Activated T-cell treated with anti-CD3 and anti-CD28 coated beads for 4 hours (primary cell): ENCODE measurements at places on chromosomes 3 and 15.

DNA sequence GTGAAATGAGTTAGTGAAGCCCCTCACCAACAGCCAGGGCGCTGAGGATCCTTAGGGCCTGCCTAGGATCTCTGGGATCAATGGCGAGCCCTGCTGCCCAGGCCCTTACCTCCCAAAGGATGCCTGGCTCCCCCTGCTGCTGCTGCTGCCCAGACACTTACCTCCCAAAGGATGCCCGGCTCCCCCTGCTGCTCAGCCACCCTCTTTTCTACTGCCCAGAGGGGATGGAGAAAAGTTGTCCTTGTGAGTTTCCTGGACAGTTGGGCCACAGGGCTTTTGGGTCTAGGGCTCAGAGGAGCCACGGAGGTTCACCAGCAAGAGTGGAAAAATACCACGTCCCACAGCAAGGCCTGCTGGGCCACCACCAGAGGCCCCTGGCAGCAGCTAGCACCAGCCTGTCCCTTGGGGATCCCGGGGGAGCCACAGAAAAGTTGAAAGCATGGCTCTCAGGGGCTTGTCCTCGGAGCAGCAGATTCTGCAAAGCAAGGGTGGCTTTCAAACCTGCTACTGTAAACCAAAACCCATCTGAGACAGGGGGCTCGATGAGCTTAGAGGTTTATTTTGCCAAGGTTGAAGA is 59.4 kb downstream of the SLC6A6 start:
- DNase-seq, result peak; percentile 9

DNA sequence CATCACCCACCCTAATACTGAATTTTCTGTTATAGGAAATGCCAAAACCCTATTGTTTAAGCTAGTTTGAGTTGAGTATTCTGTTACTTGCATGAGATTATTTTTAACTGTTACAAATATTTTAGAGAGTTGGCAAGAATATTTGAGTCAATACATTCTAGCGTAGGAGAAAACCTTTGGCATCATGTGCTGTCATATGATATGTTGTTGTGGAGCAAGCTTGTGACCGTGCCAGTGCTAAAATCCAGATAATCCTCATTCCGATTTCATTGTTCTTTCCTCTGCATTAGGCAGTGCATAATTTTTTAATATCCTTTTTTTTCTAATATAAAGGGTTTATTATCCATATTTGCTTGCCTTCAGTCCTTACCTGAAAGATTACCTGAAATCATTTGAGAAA is 168.0 kb upstream of the GMNC start:
- no peak for DNase-seq

GRCh38 chr3:60177726-60178125 is 1073.5 kb downstream of the FHIT start:
- DNase-seq, result no peak

GRCh38 chr3:189898559-189899153 is 222.0 kb downstream of the P3H2 start:
- no peak for DNase-seq

DNA sequence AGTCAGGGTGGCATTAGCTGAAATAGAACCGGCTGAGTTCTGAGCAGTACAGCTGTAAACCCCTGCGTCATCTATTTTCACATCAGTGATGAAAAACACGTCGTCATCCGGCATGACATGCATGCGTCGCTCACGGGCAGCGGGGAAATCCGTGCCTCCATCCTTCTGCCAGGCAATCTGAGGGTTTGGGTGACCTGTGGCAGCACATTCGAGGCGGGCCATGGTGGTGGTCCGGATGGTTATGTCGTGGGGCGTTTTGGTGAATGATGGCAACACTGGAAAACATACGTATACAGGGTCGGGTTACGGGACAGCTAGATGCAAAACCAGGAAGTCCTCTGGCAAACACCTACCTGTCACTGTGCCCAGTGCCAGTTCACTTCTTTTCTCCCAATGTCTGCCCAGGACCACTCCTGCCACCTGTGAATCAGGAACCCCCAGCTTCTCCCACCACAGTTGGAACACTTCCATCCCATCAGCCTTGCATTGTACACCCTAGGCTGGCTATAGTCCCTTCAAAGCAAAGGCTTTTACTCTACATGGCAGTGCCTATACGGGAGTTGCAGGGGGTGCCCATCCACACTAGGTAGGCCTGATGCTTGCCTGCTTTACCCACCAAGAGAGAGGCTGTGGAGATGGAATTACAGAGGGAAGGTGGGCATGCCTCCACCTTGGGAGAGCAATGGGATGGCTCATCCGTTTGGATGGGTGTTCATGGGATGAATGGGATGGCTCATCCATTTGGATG is 116.7 kb downstream of the LRIG1 start:
- DNase-seq, result no peak

- no peak for DNase-seq
These were observed 973 bp upstream of the ITPKA start for GRCh38 chr15:41492597-41493204.

- no peak for DNase-seq
These were observed 15.7 kb upstream of the RASA2 start for GRCh38 chr3:141471160-141471559.

DNA sequence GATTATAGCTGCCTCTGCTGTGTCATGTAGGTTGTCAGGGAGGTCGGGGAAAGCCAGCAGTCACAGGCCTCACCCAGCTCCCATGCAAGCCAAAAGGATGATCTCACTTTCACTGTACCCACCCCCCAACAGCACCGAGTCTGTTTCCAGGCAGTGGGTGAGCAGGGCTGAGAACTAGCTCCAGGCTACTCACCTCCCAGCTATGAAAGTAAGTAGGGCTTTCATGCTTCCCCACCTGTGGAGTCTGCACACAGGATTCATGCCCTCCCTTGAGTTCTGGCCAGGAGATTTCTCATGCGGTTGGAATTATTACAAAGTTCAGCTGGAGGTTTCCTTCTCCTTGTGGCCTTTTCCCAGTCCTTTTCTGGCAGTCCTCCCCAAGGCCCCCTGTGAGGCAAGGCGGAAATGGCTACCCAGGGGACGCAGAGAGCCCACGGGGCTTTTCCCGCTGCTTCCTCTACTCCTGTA is 356.2 kb downstream of the SV2B start:
- DNase-seq, result no peak

DNA sequence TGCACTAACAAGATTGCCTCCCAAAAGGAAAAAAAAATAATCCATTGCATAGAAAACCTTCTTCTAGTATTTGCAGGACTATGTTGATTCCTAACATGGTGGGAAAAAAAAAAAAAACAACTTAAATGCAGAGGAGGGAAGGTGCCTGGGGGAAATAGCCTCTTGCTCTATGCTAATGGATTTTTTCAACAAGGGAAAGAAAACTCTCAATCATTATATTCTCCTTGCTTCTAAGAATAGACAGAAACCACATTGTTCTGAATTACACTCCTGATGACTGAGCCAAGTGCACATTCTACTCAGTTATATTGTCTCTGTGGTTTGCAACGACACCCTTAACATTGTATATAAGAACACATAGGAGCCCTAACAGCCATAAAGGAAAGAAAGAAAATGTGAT is 760.2 kb downstream of the NAALADL2 start:
- no peak for DNase-seq

DNA sequence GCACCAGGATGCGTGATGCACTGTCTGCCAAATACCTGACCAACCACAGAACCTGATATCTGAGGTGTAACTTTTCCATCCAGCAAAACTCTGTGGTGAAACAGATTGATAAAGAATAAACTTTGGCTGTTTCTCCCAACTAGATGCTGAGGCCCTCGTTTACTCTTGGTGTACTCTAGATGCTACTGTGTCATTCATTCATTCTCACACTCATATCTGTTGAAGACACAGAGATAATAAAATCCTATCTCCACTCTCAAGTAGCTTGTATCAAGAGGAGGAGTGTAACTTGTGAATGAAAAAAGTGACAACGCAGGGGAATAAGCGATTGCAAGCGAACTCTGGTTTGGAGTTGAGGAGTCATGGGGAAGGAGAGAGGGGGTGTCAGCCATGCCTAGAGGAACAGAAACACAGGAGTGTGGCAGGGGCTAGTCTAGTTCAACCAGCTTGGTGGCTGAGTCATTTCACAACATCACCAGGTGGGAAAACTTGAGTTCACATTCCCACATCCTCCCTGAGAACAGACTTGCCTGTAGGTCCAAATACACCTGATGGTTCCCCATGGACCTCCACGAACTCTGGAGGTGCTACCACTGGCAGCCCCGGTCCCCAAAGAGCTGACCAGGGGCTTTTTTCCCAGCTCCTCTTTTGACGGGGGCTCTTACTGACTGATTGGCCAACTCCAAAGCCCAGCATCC is 73.3 kb upstream of the SNRK start:
- no peak for DNase-seq

DNA sequence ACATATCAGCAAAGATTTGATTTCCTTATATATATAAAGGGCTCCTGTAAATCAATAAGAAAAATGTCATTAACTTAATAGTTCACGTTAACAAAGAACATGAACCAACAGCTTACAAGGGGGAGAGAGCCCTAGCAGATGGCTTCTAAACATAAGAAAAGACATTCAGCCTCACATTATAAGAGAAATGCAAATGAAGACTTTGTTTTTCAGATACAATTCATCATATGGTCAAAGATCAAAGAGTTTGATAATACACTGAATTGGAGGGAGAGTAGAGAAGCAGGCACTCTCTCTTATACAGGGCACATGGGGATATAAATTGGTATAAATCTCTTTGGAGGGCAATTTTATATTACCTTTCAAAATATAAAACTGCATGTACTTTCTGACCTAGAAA is 21.1 kb downstream of the RBP2 start:
- no peak for DNase-seq

DNA sequence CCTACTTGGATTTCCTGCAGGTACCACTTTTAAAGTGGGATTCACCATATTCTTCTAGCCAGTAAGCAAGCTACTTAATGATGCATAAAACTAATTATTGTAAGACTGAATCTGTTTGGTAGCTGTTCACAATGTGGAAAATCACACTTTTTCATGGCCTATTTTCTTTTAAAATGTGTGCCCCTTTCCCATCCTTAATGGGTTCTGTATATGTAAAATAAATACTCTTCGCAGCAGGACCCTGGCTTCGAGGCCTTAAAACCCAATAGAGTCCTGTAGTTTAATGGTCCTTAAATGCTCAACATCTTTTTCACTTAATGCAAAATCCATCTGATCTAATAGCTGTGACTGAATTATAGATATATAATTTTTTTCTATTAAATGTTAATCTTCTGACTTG is 111.0 kb downstream of the UACA start:
- DNase-seq, result no peak

DNA sequence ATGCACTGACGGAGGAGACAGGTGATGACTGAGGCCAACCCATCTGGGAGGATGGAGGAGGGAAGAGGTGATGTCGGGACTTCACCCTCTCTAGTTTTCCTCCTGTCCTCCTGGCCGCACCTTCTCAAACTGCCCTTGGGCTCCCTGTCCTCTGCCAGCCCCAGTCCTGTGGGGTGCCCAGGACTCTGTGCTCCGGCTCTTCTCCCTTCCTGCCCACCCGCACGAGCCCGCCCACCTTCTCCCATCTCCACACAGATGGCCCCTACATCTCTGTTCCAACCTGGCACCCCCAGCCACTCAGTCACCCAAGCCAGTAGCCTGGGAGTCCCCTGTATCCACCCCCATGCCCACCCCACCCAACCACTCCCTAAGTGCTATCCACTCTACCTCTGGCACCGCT is 206.7 kb upstream of the LINGO1 start:
- no peak for DNase-seq

DNA sequence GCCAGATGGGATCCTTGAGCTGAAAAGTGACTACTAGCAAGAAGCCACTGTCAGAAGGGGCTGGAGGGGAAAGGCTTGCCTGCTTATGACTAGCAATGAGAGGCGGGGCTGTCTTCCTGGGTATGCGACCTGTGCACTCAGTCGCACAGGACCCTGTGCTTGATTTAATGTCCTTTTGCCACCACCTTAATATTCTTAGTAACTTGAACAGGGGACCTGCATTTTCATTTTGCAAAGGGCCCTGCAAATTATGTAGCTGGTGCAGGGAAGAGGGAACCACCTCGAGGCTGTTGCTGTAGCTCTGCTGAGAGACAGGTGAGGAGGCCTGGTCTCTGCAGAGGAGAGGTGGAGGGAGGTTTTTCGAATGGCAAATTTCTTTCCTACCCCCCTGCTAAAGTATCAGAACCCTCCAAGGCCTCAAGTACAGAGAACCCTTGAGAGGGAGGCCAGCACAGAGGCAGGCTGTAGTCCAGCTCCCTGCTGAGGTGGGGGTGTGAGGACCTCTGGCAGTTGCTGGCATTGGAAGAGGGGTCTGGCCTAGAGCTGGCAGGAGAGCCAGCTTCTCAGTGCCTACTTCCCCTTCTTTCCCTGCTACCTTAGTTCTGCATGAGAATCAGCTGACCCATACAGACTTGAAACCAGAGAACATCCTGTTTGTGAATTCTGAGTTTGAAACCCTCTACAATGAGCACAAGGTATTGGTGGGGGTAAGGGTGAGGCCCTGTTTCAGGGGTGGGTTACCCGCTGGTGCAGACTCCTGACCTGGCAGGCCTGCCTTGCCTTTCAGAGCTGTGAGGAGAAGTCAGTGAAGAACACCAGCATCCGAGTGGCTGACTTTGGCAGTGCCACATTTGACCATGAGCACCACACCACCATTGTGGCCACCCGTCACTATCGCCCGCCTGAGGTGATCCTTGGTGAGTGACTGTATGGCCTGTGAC is 11.4 kb downstream of the CLK3 start:
- no peak for DNase-seq

- no peak for DNase-seq
These were observed 90.9 kb downstream of the TP63 start for GRCh38 chr3:189721873-189722665.

- no peak for DNase-seq
These were observed at the start of the genes CHDH and IL17RB for GRCh38 chr3:53846134-53846850. CHDH (minus strand) TSS chr3:53846419; CDS start chr3:53824008, 22,411 bp downstream. IL17RB (plus strand) TSS chr3:53846568; CDS start chr3:53846589, 21 bp downstream.

DNA sequence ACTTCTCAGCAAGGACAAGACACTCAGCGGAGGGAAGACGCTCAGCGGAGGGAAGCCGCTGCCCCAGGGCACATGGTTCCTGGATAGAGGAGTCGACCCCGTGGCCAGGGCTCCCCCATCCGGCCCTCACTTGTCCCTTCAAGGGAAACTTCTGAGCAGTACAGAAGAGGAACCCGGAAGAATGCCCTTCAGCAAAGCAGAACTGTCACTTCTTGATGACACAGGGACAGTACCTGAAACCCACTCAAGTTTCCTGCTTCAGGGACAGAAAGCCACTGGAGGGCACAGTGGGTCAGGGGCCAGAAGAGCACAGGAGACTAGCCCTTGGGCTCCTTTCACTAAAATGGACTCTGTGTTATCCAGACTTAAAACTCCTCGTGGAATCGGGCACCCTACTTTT is 97.8 kb upstream of the RPL32 start:
- DNase-seq, result no peak

DNA sequence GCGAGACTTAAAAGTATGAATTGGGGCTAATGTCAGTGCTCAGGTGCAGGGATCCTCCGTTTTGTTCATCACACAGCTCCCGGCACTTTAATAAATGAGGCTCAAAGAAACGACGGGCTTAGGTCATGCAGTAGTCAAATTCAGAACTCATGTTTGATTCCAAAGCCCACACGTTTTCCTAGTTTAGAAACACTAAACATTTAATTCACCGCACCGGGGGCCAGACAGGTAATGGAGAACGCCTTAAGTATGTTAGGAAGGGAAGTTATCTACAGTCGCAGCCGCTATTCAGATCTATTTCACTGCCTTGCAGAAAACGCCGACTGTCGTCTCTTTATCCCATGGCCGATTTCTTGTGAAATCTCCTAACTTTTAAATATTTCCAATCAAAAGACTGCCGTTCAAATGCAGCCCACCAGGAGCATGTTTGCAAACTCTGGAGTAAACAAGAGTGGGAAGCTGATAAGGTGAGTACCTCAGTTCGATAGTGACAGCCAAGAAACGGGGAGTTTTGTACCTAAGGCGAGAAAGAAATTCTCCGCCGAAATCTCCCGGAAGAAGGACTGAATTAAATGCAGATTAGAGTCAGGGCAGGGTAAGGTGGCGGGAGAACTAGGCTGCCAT is 569 bp downstream of the HIGD2B start:
- peak; percentile 1 for DNase-seq

GRCh38 chr3:78809966-78810365 is 957.8 kb downstream of the ROBO1 start:
- DNase-seq, result no peak
